ENCODE measurements at places on chromosomes 4 and X.

GRCh38 chr4:108149588-108150380 lies 18.9 kb downstream of the LEF1 start:
- DNase-seq, result no peak

DNA sequence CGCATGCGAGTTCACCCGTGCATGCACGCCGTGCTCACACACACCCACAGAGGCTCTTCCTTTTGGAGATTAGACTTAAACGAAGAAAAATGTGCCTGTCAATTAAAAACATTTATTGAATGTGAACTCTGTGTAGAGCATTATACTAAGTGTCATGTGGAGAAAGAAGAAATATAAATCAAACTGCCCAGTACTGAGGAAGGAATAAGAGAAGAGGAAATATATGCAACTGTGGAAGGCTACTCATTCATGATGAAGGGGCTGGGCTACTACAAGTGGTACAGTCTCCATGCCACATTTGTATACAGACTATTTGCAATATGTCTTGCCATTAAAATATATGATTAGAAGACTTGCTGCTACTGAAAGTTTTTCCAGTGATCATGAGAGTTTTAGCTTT lies 714.7 kb downstream of the DMD start:
- DNase-seq, result no peak

- DNase-seq, result no peak
Measured at GRCh38 chrX:72268597-72269365, 8.3 kb downstream of the RPS4X start.

DNA sequence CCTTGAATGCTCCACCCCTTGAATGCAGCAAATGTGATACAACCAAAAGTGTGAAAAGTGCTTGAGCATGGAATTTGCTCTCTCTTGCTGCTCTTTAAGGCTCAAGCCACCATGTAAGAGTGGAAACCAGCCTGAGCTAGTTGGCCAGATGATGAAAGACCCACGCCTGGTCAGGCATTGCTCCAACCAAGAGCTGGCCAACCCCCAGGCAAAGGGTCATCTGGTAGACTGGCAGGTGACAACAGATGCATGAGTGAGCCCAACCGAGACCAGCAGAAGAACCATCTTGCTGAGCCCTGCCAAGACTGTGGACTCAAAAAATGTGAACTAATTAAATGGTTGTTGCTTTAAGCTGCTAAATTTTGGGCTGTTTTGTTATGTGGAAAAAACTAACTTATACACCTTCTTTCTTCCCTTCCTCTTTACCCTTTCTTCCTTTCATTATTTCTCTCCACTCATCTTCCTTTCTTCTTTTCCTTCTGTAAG lies 32.7 kb downstream of the ADGRG2 start:
- no peak for DNase-seq

DNA sequence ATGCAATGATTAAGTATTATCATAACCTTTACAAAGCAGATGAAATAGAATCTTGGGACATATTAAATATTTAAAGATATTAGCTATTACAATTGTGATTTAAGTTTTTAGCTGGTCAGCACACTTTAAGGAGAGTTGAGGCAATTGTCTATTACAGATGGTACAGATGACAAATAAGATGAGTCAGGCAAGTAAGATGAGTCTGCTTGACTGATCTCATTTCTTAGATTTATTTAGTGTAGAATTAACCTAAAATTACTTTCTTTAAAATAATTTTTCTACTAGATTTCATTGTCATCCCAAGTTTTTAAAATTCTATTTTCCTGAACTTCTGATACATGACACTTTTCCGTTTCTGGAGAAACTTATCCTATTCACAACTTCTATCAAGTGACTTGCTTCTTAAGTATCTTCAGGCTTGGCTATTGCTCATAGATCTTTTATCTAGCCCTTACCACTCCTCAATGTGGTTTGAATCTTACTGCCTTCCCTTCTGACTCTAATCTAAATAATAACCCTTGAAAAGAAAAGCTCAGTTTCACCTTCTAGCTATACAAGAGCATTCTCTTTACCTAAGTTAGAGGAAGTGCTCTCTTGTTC lies 32.9 kb downstream of the CXCL1 start:
- no peak for DNase-seq

DNA sequence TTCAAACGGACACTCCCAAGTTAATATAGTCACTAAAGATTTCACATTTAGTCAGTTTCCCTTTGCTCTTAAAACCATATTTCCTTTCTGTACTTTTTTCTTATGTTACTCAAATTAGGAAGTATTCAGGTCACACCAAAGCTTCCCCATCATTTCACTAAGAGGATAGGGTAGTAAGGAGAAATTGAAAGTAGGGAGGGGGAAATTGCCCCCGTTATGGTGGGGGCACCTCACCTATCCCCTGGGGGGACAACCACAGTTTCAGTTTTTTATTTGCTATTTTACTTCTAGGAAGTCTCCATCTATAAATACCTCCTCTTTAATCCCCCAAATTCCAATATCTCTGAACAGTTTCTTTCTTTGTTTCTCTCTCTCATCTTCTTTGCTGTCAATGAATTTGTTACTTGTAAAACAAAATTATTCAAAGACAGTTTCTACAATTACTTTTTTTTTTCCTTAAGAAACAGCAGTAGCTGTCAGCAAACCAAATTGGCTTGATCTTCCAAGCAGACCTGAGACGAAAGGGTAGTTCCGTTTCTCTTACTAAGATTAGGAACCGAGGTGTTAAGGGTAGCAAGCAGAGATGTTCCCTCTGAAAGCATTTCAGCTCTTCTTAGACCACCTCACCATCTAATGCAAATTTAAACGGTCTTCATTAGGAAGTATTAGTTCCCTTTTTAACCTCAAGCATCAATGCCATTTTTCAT lies 160.2 kb upstream of the KLF3 start:
- DNase-seq, result no peak

DNA sequence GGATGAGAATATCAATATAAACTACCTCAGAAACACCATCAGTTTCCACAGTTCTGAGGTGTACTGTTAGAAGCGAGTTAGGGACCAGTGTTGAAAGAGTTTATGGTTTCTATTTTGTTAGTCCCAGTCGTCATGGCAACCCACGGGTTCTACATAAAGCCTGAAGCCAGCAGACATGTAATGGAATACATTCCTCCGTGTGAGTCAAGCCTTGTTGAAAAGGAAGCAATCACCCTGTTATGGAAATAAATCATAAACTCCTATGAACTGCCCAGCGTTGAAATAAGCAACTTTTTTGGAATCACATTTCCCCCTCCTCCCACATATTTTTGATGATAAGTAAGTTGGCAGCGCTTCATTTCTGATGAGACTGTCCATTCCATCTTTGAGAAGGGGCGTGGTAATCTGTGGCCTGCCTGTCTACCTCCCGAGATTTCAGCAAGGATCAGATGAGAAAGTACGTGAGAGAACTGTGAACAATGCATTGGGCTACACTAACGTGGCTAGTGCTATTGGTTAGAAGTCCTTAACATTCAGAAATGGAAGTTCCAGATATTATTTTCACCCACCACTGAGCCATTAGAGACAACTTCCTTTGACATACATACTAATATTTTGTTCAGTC lies 40.4 kb upstream of the PDHA1 start:
- DNase-seq, result no peak

DNA sequence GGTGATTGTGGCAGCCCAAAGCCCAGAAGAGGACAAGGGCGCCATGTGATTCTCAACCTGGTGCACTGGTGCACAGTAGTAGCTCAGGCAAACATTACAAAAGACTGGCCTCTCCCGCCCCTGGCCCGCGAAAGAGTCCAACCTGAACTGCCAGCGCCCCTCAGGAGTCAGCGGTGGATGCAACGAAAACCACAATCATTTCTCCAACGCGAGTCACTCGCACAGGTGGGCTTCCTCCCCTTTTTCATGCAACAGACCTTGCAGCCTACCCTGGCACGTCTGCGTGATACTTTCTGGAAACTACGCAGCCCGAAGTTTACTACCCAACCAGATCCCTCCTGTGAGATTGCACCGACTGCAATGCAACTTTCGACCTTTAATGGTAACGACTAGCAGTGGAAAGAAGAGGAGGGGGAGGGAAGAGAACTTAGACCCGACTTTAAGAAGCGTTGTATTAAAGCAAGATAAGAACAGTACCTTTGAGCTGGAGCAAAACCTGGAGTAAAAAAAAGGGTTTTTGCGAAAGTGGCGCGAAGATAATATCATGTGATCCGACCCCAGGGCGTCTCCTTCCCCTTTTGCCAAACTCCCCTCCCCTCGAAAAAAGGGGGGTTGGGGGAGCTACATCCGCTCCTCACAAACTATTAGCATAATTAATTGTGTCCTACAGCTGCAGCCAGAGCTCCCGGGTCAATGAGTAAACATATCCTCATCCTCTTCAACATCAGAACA lies 63.3 kb upstream of the CCDC160 start:
- DNase-seq, result no peak

- no peak for DNase-seq
Measured at GRCh38 chrX:120015145-120016067, 62.1 kb downstream of the RHOXF2B start.

DNA sequence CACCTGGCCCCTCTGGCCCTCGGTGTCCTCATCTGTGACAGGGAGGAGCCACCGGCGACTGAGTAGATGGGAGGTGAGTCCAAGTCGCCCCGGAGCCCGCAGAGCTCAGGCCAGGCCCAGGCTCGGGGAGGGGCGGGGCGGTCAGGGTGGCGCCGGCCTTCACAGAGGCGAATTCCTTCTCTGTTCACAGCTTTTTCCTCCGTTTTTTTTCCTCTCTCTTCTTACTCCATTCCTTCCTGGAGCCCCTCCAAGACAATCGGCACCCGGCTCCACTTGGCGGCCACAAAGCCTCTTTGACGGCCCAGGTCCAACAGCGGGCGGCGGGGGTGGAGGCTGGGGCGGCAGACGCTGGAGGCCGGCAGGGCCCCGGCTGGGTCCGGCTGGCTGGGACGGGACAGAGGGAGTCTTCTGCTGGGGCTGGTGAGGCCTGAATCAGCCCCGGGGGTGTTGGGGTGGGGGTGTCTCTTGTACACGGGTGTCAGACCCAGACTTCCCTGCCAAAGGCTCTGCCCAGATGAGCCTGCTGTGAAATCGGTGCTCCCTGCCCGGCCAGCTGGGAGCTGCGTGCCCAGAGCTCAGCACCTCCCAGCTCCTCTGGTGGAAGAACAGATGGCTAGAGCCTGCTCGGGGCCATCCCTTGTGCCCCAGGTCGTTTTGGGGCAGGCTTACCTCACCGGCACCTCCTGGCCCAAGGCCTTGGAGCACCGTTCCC lies 22.6 kb downstream of the FGFRL1 start:
- DNase-seq, result no peak

DNA sequence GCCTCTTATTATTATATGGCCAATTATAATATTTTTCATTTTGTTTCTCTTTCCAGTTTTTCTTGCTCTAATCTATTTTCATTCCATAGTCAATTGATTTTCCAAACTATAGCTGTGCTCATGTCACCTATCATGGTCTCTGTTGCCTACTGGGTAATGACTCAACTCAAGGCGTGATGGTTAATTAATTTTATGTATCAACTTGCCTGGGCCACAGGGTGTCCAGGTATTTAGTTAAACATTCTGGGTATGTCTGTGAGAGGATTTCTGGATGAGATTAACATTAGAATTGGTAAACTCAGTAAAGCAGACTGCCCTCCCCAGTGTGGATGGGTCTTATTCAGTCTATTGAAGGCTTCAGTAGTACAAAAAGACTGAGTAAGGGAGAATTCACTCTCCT lies 9.9 kb downstream of the FHIP1A start:
- DNase-seq, result no peak

- no peak for DNase-seq
Measured at GRCh38 chrX:153804621-153805020, 10.2 kb downstream of the SSR4 start.

DNA sequence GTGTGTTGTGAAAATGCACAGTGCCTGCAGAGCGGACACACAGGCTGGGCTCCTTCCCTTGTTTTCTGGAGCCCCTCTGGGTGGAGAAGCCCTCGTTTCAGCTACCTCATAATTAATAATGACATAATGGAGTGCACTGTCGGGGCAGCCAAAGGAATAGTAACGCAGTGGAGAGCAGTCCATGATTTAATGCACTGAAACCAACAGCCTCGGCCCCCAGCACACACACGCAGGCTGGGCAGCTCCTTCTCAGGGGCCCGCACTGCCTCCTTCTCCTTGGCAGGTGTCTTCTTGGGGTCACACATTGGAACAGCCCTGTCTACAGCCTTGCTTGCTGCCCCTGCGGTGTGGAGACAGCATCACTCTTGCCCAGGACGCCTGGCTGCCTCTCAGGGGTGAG lies 89.2 kb downstream of the DCTD start:
- DNase-seq, result no peak

- no peak for DNase-seq
Measured at GRCh38 chr4:175034986-175035705, 117.0 kb downstream of the ADAM29 start.

DNA sequence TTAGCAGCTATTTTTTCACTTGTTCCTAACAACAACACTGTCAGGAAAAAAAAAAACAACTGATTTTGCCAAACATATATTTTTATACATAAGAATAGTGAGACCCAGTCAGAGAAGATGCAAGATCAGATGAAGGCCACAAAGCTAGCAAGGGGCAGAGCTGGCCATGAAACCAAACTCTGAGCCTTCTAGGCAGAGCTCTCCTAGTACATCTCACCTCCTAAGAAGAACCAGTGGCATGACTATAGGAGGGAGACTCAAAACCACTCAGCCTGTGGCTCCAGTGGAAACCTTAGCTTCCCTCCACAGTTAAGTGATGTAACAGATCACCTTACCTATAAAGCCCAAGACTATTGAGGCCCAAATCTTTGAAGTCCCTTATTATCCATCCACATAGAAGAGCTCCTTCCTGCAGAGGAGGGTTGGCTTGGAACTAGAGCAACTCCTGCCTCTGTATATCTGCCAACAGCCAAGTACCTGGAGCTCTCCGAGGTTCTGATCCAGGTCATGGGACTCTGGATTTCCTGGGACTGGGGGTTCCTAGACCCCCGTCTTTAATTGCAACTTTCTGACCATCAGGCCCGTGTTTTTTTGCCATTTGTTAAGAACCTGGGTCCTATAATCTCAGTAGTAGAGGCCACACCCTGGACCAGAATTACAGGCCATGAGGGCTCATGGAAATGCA lies 136.5 kb downstream of the SH3KBP1 start:
- DNase-seq, result no peak

Measured in stimulated activated CD8-positive, alpha-beta memory T cell treated with anti-CD3 and anti-CD28 coated beads, Interleukin-4, amount 100 ng/mL, for 24 hours (primary cell).